Esophagus mucosa (tissue), 1 donor: ENCODE measurements at places on chromosomes 5 and 9. TPM values are rescaled to one million over a fixed set of nuclear protein-coding genes. Genes with fewer than 3 reads are reported as not detected.

- ATAC-seq: peak; percentile 40
Measured at GRCh38 chr5:143134900-143135299, 268.6 kb downstream of the NR3C1 start.

ENTPD2 gene
- 2.9 TPM for total RNA-seq

DNA sequence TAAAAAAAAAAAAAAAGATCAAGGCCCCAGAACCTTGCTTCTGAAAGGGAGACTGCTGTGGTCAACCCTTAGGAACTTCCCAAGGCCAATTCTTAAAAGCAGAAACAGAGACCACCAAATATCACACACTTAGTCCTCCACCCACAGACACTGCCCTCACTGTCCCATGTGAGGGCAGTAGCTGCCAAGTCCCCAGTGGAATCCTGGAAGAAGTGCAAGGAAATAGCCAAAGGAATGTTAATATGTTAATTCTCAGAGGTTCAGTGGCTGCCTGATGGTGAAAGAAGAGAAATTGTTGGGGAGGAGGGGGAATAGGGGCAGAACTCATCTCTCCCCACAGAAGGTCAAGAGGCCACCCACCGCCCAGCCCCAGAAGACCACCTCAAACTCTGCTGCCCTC, 23.1 kb downstream of the FSTL4 start:
- no peak for ATAC-seq

- no peak for ATAC-seq
Measured at GRCh38 chr5:58927181-58927580, 344.3 kb downstream of the RAB3C start.

DOCK8 gene
- total RNA-seq: 11.4 TPM

DNA sequence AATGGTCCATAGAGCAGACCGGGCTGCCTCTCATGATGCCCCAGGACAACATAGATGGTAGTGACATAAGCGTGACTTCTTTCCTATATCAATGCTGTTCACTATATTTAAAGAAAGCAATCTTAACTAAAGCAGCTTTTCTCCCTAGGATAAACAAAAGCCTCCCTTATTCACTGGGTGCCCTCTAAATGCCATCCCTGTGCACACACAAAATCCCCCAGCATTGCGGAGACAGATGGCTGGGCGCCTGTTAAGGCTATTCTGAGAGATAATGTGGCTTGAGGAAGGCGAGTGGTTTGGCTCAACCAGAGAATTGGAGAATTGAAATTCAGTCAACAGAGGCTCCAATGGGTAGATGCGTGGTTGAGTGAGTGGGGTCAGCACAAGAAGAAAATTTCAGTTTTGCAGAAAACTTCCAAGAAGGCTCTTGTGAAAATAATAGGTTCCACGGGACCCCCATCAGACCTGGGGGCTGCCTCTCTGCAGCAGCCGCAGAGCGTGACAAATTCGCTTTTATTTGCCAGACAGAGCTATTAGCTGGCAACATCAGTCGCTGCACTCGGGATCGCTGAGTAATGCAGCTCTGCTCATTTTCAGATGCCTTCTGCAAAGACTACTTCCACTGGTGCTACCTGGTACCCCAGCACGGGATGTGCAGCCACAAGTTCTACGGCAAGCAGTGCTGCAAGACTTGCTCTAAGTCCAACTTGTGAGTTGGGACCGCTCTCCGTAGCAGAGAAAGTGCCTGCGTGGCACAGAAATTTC, 103.9 kb upstream of the ICE1 start:
- ATAC-seq: no peak

GRCh38 chr9:7534211-7534935, 265.2 kb downstream of the DMAC1 start:
- no peak for ATAC-seq
